ENCODE measurements at places on chromosomes 7 and 10.

GRCh38 chr10:80878330-80878729 is 340.6 kb downstream of the SH2D4B start:
- DNase-seq: no peak

DNA sequence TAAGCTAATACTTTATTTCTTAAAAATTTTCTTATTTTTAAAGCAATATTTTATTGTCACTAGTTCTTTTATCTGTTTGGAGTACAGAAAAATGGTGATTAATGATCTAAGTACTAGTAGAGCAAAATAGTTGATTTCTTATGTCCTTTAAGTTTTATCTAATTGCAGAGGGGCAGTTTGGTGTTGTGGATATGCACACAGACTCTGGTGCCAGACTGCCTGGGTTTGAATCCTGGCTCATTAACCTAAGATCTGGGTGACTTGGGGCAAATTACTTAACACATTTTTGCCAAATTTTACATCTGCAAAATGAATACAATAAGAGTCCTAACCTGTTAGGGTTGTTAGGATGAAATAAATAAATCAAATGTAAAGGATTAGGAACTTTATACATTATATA is 10.7 kb upstream of the PRPS1L1 start:
- peak; percentile 4 for DNase-seq

GRCh38 chr10:50653142-50653541 is 29.4 kb upstream of the SGMS1 start:
- DNase-seq: no peak

GRCh38 chr7:79608005-79608404 is 154.5 kb upstream of the MAGI2 start:
- DNase-seq: no peak

DNA sequence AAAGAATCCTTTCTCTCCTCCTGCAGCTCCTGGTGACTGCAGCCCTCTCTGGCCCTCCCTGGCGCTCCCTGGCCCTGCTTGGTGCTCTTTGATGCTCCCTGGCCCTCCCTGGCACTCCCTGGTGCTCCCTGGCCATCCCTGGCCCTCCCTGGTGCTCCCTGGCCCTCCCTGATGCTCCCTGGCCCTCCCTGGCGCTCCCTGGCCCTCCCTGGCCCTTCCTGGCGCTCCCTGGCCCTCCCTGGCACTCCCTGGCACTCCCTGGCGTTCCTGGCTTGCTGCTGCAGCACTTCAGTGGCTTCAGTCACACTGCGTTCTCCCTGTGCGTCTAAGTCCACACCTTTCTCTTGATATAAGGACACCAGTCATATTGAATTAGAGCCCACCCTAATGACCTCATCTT is 15.2 kb upstream of the FGFR2 start:
- no peak for DNase-seq

DNA sequence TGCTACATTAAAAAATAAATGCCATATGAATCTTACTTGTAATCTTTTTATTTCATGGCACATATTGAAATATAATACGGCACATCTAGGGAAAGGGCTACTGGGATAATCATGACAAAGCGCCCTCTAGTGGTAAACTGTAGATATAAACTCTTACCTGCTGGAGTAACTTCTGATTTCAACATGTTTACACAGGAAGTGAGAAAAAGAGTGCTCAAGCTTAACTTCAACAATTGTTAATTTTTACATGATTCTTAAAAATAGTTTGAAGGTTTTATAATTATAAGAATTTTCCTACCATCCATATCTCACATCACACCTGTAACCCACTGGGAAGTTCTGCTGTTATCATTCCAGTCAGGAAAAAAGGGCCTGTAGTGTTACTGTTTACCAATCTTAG is 2.0 kb upstream of the HEPACAM2 start:
- peak; percentile 86 for DNase-seq

- DNase-seq: no peak
These were observed 109.1 kb upstream of the AFAP1L2 start for GRCh38 chr10:114513381-114513792.

DNA sequence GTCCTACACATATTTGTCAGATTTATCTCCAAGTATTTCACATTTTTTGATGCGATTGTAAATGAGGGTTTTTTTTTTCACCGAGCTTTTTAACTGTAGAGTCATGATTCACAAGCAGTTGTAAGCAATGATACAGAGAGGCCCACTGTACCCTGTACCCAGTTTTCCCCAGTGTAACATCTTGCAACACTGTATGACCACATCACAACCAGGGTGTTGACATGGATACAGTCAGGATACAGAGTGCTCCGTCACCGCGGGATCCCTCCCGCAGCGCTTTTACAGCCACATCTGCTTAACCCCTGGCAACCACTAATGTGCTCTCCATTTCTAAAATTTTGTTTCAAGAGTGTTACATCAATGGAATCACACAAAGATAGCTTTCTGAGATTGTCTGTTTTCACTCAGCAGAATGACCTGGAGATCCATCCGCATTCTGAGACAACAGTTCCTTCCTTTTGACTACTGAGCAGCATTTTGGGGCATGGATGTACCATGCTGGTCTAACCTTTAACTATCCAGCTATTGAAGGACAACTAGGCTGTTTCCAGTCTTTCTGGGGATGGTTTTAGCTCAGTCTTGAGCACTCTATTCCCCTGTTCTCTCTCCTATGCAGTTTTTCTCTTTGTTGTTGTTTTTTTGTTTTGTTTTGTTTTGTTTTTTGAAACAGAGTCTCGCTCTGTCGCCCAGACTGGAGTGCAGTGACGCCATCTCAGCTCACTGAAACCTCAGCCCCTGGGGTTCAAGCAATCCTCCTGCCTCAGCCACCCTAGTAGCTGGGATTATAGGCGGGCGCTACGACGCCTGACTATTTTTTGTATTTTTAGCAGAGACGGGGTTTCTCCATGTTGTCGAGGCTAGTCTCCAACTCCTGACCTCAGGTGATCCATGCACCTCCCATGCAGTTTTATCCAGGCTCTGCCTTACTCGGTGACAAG is 25.9 kb downstream of the GPRIN2 start:
- DNase-seq: no peak

DNA sequence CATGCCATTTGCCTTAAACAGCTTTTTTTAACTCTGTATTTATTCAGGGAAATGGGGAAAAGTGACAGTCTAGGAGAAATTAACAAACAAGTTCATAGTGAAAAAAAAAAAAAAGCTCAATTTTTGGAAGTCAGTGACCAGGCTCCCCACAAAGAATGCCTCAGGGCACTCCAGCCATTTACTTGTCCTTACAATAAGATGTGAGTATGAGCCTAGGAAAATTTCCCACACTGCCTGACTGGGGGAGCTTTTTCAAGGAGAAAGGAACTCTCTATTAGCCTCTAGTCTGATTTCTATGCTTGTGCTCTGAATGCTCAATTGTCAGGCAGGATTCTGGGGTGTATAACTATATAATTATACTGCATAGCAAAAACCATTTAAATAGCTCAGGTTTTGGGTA is 74.9 kb upstream of the NRBF2 start:
- DNase-seq: no peak

DNA sequence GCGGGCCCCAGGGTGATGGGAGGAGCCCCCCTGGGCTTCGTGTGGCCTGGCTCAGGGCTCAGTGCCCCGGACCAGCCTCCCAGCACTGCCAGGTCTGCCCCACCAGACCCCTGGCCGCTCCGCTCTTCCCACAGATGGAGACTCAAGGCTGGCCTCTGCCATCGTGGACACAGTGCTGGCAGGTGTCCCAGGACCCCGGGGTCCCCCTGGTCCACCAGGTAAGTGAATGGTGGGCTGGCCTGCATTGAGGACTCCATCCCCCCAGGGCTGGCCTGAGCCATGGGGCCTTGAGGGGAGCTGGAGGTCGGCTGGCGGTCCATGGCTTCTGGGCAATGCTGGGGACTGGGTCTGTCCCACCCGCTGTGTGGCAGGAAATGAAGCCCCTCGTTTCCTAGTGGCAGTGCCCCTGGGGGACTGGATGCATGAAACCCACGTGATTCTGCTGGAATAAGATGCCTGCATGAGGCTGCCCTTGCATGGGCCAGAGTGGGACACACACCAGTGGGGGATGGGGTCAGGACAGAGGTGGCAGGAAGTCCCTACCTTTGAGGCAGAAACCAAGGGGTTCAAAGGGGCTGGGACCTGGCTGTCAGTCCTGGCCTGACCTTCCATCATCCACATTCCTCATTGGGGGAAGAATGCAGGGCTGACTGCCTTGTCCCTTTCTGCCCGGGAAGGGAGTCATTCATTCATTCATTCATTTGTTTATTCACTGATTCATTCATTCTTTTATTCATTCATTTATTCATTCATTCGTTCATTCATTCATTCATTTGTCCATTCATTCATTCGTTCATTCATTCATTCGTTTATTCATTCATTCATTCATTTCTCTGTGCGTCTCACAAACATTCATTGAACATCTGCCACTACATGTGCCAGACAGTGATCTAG is 81.8 kb downstream of the MYL10 start:
- no peak for DNase-seq

DNA sequence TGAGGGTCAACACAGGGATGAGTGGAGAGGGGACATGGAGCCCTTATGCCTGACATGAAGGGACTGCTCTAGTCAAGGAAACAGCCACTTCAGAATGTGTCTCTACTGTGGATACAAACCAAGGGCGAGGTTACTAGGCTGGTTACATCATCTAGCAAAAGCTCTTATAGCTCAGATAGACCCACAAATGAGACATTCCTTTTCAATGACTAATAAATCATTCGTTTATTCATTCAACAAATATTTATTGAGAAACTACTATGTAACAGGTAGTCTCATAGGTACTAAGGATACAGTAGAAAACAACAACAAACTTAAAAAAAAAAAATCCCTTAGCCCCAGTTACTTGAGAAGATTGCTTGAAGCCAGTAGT is 219.5 kb downstream of the KIAA1217 start:
- DNase-seq: no peak

DNA sequence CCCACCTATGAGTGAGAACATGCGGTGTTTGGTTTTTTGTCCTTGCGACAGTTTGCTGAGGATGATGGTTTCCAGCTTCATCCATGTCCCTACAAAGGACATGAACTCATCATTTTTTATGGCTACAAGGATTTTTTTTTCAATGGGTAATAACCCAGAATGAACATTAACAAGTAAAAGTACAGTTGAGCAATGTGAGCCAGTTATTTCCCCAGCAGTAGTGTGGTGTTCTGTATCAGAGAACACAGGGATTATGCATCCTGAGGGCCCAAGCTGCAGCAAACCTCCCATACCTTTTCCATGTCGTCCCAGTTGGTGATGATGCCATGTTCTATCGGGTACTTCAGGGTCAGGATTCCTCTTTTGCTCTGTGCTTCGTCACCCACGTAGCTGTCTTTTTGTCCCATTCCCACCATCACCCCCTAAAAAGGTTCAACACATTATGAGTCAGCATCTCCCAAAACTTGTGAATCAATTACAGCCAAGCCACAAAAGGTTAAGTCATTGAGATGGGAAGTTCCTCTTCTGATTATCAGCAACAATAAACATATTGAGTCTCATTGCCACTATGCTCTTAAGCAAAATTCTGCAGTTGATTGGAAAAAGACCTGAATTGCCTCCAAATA is 5.5 kb downstream of the ACTA2 start:
- no peak for DNase-seq

GRCh38 chr10:24883176-24883575 is 69.2 kb downstream of the PRTFDC1 start:
- DNase-seq: no peak

- DNase-seq: peak; percentile 37
These were observed 88.0 kb downstream of the SNX10 start for GRCh38 chr7:26379711-26380110.

GRCh38 chr10:31728698-31729224 is 199.9 kb downstream of the ARHGAP12 start:
- peak; percentile 45 for DNase-seq

- no peak for DNase-seq
These were observed 212.1 kb downstream of the VTI1A start for GRCh38 chr10:112658900-112659638.

DNA sequence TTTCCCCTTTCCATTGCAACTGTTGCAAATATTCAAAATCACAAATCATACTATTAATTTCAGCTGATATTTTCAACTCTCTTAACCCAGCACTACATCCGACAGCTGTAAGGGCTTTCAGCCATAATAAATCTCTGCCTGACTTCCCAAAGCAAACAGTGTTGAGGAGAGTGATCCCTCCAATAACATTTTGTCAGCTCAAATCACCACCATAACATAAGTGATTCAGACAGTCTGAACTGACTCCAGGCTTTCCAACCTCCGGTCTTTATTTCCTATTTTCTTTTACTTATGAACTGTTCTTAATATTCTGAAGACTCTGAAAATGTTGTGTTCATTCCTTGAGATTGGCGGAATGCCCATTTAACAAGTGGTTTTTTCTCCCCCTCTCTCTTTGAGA is 1085.9 kb downstream of the GATA3 start:
- no peak for DNase-seq

- peak; percentile 32 for DNase-seq
These were observed 112.8 kb downstream of the CDK14 start for GRCh38 chr7:90708841-90709317.

- DNase-seq: no peak
These were observed 24.9 kb downstream of the BEND7 start for GRCh38 chr10:13503745-13504463.

DNA sequence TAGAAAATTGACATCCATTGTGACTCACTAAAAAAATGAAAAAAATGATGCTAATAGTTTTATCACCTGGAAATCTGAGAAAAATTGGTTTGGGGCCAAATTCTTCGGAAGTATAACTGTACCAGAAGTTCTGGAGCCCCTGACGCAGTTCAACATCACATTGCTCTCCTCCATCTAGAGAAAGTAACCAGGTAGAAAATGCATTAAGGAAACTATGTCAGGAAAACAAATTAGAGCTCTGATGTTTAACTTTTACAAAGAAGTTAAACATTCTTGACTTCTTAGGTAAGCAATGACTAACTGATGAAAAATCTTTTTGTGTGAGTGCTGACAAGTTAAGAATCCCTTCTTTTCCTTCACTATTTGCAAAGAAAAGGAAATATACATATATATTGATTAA is 61.1 kb upstream of the TMEM196 start:
- DNase-seq: no peak

- DNase-seq: no peak
These were observed 541 bp downstream of the ELMO1 start for GRCh38 chr7:37448011-37448635.

DNA sequence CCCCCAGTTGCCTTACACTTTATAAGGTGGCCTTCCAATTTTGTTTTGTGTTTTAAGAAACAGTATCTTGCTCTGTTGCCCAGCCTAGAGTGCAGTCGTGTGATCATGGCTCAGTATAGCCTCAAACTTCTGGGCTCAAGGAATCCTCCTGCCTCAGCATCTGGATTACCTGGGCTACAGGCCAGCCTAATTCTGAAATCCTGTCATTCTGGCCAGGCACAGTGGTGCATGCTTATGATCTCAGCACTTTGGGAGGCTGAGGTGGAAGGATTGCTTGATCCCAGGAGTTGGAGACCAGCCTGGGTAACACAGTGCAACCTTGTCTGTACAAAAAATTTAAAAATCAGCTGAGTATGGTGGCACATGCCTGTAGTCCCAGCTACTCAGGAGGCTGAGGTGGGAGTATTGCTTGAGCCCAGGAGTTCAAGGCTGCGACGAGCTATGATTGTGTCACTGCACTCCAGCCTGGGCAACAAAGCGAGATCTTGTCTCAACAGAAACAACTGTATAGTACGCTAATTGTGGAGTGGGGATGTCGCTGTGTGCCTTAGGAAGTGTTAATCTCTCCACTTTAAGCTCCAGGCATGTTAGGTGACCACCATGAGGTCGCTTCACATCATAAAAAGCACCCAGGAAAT is 24.7 kb upstream of the RBM33 start:
- DNase-seq: no peak
